K562 (cell line): ENCODE measurements at places on chromosomes 1 and 21.

DNA sequence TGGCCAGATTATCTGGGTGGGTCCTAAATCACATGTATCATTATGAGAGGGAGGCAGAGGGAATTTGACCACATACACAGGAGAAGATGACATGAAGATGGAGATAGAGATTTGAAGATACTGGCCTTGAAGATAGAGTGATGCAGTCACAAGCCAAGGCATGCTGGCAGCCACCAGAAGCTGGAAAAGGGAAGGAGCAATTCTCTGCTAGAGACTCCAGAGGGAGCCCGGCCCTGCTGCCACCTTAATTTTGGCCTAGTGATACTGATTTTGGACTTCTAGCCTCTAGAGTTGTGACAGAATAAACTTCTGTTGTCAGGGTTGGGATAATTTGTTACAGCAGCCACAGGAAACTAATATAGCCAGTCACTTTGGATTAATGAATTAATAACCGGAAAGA lies 2.2 kb upstream of the PRDM2 start:
- DNase-seq = no peak

GRCh38 chr1:244002721-244003120 lies 48.4 kb upstream of the ZBTB18 start:
- no peak for DNase-seq

- DNase-seq = no peak
Observed at GRCh38 chr1:64469116-64469976, 583 bp upstream of the CACHD1 start.

DNA sequence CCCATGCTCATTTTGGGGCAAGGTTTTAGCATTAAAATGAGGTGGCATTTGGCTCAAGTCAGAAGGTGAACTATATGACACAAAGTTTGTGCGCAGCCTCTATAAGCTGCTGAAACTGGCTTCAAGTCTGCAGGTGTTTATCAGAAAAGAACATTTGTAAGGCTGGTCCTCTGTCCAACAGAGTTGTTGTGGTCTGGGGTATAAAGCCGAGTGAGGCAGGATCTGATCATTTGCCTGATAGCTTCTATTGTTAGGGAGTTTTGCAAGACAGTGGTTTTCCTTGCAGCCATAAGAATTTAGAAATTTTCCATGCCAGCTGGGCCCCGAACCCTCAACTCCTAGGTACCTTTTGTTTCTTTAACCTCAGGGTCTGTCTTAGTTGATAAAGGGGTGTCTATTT lies 130.8 kb downstream of the PGBD5 start:
- no peak for DNase-seq

GRCh38 chr1:198212675-198213074 lies 55.9 kb downstream of the NEK7 start:
- no peak for DNase-seq

DNA sequence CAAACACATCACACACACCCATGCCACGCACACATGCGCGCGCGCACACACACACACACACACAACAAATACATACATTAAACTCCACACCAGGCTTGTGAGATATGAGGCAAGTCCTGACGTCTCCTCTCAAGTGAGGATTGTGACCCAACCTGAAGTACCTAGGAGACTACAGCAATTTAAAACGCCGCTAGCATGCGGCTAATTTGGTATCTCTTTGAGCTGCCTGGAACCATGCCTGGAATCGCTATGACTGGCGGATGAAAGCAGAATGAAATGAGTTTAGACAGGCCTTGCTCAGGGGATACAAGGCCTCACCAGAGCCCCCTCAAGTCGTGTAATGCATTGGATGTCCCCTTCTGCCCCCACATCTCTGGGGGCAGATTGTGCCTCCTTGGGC lies 1.6 kb upstream of the RAB7B start:
- DNase-seq = no peak
